ENCODE measurements at places on chromosomes 5 and 9.
A peak's percentile ranks its signal among the peaks of the same experiment; 100 is the strongest.

DNA sequence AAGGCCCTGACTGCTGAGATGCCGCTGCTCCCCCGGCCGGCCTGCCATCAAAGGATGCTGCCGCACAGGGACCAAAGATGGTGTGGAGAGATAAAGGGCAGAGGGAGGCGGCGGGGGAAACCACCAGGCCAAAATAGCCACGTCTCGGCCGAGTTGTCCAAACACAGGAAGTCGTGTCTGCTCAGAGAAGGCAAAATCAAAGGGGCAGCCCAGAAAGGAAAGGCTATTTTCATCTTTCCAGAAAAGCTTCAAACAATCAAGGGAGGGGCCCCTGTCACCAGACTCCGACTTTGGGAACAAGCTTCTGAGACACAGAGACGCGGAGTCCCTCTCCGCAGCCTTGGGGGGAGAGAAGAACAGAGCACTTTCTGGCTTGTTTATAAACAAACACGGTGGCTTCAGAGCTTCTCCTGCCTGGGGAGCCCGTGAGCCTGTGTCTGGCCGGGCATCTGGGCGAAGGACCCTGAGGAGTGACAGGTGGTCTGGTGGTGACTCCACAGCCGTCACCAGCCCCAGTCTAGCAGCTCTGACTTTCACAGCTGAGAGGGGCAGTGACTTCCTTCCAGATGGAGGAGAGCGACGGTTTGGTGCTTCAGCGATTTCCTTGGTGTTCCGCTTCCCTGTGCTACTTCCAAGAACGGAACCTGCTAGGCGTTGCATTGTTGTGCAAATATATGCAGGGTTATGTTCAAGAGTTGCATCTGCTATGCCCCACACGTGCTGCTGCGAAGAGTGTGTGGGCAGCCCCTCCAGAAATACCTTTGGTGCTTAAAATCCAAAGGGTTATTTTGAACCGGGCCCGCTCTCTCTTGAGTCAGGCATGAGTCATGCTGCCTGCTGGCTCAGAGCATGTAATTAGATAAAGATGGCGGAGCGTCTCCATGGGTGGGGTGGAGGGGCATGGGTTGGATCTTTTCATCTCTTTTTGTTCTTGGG lies 24.0 kb downstream of the ADAMTSL2 start:
- DNase-seq, result peak; percentile 83

DNA sequence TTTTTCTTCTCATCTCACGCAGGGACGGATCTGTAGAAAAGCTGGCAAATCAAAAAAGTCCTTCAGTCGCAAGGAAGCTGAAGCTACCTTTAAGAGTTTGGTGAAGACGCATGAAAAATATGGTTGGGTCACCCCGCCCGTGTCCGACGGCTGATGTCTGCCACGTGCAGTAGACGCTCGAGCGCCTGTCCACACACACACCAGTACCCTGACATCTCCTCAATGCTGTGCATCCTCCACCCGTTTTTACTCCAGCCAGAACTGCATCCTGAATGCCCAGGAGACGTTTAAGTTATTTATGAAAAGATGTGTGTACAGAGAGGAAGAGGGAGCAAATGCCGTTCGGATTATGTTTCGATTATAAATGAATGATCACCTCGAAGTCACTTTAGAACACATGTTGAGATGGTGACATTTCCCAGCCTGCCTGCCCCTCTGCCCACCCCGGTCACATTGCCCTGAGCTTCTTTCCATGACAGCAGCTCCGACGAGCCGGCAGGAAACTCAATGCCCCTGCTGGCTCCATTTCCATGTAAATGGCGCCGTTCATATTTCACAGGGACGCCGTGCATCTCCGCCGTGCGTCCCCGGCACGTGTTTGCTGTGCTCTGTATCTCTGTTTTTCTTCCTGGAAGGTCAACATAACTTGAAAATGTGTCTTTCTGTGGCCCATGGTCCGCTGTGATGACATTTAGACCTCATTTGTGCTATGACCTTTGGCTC lies 42.7 kb downstream of the UBE2QL1 start:
- DNase-seq, result no peak

DNA sequence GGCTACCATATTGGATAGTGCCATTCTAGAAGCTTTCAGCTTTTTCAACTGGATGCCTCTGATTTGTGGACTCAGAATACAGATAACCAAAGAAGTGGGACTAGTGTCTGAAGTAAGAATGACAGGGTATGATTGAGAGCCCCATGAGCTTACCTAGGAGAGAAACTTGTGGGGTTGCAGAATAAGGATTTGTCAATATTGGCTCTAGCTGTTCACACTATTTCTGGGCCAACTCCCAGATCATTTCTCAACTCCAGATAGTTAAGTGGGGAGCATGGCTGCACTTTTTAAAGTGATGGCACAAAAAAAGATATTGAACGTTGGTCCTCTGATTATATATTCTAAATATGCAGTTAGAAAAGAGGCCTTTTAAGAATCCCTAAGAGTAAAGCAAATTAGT lies 252.1 kb downstream of the DOCK8 start:
- DNase-seq, result no peak

GRCh38 chr5:127053049-127053448 lies 20.3 kb downstream of the C5orf63 start:
- no peak for DNase-seq

GRCh38 chr9:129400001-129400970 lies 220.6 kb downstream of the C9orf50 start:
- no peak for DNase-seq

DNA sequence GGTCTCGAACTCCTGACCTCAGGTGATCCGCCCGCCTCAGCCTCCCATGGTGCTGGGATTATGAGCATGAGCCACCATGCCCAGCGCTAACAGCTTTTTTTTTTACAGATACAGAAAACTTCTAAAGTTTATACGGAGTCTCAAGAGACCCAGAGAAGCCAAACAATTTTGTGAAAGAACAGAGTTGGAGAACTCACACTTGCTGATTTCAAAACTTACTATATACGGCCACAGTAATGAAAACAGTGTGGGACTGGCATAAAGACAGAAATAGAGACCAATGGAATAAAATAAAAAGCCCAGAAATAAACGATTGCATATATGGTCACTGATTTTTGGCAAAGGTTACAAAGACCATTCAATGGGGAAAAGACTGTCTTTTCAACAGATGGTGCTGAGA lies 85.6 kb upstream of the CACNA1B start:
- no peak for DNase-seq

DNA sequence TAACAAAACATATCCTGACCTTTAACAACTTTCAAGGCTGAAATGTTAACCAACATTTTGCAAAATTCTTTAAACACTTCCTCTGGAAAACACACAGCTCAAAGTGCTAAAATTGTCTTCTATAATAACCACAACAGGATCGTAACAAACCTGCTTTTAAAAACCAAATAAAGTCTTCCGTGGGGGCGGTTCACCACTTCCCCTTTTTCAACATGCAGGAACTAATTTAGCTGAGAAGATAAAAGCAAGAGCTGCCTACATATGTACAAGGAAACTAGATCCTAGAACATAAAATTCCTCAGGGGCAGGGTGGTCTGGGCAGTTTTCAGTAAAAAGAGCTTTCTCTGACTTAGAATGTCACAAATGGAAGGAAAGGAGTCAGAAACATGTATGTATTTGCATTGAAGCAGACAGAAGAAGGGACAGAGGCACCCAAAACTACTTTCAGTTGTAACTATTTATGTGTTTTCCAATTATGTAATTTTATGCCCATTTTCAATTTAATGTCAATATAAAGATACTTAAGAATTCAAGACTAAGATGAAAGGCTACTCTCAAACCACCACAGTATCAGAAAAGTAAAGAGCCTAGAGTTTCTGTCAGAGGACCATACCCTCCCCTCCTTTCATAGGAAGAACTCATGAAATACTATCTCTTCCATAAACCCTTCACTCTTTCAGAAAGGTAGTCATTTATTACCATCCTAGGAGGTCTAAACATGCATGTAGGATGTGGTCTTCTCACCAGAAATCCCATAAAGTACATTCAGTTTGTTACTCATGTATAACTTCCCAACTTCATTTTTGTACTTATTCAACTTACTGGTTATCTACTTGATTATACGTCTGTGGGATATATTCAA lies 185.9 kb upstream of the RASA1 start:
- no peak for DNase-seq

DNA sequence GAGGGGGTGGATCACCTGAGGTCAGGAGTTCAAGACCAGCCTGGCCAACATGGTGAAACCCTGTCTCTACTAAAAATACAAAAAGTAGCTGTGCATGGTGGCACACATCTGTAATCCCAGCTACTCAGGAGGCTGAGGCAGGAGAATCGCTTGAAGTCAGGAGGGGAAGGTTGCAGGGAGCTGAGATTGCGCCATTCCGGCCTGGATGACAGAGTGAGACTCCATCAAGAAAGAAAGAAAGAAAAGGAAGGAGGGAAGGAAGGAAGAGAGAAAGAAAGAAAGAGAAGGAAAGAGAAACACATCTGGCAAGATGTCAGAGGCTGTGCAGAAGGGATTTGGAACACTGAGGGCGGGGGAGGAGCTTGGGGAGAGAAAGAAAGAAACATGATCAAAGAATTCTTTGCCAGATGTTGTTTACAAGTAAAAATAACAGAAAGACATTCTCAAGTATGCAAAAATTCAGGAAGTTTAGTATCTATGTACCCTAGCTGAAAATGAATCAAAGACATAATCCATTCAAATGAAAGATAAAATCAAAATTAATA lies 93.7 kb downstream of the AK8 start:
- DNase-seq, result no peak

GRCh38 chr9:132543960-132544359 lies 38.4 kb upstream of the BARHL1 start:
- no peak for DNase-seq

DNA sequence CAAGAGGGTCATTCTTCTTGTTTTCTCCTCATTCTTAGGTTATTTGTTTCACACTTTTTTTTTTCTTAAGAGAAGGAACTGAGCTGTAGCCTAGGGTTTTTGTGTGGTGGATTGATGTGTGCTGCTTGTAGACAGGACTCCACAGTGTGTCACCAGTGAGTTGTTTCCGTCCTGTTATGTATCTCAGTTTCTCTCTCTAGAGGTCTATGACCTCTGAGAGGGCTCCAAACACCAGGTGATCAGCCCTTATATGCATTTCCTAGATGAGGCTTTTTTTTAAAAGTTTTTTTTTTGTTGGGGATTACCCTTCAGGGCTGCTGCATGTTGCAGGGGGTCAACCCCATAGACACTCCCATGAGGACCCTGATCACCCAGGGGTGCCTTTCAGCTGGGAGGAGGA lies 124.2 kb upstream of the MAST4 start:
- no peak for DNase-seq

DNA sequence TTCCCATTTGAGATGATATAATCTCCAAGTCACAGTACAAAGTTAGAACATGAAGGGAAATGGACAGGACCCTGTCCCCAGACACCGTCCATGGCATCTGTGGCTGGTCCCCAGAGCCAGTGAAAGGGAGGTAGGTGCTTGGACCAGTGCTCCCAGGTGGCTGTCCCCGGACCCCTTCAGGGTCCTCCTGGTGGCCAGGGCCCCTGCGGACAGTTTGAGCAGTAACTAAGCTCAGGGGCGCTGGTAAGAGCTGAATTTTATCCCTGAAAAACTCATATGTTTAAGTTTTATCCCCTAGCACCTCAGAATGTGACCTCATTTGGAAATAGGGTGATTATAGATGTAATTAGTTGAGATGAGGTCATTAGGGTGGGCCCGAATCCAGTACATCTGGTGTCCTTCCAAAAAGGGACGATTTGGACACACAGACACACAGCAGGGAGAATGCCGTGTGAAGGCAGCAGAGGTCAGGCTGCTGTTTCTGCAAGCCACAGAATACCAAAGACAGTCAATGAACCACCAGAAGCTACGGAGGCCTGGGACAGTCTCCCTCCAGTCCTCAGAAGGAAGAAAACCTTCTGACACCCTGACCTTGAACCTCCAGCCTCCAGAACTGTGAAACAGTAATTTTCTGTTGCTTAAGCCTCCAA lies 185.0 kb downstream of the ATPSCKMT start:
- DNase-seq, result no peak

DNA sequence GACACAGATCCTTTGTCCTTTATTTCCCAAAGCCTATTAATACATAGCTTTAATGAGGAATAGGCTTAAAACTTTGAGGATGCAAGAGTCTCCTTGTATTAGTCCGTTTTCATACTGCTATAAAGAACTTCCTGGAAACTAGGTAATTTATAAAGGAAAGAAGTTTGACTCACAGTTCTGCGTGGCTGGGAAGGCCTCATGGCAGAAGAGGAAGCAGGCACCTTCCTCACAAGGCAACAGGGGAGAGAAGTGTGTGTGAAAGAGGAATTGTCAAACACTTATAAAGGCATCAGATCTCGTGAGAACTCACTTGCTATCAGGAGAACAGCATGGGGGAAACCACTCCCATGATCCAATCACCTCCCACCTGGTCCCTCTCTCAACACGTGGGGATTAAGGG lies 5.4 kb upstream of the CLK4 start:
- DNase-seq, result no peak

GRCh38 chr5:149262315-149262714 lies 9.3 kb upstream of the AFAP1L1 start:
- DNase-seq, result no peak

- no peak for DNase-seq
Measured at GRCh38 chr5:149007174-149007573, 55.7 kb downstream of the SH3TC2 start.

DNA sequence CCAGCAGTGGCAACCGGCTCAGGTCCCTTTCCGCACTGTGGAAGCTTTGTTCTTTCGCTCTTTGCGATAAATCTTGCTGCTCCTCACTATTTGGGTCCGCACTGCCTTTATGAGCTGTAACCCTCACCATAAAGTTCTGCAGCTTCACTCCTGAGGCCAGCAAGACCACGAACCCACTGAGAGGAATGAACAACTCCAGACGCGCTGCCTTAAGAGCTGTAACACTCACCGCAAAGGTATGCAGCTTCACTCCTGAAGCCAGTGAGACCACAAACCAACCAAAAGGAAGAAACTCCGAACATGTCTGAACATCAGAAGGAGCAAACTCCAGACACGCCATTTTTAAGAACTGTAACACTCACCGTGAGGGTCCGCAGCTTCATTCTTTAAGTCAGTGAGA lies 103.5 kb downstream of the GLIS3 start:
- peak; percentile 76 for DNase-seq

Data from astrocyte of the hippocampus (primary cell).